ENCODE measurements at places on chromosomes 7 and 10.
A peak's percentile ranks its signal among the peaks of the same experiment; 100 is the strongest.

GRCh38 chr7:80197627-80198026 is 63.0 kb downstream of the GNAI1 start:
- DNase-seq: no peak

DNA sequence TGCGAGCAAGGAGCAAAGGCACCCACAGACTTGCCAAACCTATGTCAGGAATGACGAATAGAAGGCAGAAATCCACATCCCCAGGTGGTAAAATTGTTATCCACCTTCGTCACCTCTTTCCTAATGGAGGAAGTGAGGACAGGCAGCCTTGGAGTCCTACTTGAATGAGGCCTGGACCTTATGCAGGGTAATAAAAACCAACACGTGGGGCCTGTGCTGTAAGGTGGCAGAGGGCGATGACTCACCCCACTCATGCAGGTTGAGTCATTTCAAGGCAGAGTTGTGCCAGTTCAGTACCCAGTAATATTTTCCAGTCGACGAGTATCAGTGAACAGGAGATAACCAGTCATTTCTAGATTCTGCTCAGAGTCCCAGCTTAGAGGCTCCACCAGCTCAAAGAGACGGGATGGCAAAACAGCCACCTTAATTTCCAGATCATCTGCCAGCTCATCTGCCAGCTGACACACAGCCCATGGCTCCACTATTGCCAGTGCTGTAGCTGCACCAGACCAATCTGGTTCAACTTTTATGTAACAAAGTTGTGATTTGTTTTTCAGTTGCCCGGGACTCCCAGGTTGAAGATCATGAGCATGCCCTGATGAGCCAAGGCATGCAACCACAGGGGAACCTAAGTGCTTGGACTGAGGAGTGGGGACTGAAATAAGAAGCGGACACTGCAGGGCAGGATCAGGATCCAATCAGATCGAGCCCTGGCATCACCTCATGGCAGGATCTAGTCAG is 176.2 kb upstream of the ITGB1 start:
- no peak for DNase-seq

- peak; percentile 45 for DNase-seq
These were observed 640 bp downstream of the ANKMY2 start for GRCh38 chr7:16644636-16645592.

DNA sequence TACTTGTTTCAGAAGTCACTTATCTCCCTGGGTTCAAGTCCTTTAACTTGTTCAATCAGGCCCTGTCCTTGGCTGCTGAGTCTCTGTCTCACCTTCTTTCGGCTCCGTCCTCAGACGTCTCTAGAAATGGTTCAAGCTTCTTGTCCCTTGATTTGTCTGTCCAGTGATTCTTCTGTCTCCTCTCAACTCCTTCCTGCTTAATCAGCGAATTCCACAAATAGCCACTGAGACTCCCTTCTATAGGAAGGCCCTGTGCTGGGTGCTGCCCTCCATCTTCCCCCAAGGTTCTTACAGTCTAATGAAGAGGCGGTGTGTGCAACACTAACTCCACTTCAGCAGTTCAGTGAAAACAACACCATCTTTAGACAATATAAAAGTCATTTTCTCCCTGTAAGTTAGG is 12.7 kb downstream of the FAM241B start:
- DNase-seq: peak; percentile 15

- DNase-seq: peak; percentile 96
These were observed 9.8 kb downstream of the RHBDD2 start for GRCh38 chr7:75888464-75889222.

DNA sequence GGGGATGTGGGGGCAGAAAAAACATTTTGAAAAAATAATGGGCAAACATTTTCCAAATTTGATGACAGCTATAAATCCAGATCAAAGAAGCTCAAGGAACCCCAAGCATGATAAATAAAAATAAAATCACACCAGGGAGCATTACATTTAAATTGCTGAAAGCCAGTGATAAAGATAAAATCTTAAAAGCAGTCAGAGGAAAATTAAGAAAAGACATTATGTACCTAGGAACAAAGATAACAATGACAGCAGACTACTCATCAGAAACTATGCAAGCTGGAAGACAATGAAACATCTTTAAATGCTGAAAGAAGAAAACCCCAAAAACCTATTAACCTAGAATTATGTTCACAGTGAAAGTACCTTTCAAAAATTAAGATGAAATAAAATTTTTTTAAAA is 23.3 kb downstream of the NEUROG3 start:
- no peak for DNase-seq

DNA sequence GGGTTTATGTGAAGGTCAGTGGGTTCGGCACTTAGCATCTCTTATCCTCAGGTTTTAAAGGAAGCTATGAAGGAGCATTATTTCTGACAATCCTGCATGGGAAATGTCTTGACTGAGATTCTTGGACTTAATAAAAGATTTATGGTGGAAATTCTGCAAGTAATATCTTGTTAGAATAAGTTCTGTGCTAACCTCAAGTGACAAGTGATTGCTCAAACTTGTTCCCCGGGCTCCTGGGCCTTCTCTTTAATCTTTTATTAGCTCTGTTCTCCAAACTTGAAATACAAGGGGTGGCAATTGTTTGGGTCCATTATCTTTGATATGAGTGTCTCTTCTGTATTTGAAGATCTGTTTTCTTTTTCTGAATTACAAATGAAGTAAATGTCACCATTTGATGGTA is 140.6 kb upstream of the CTBP2 start:
- DNase-seq: no peak

- no peak for DNase-seq
These were observed 572.6 kb downstream of the DNAJB6 start for GRCh38 chr7:157909370-157909769.
